ENCODE measurements at places on chromosomes 5 and 9. TPM values are rescaled to one million over a fixed set of nuclear protein-coding genes. Genes with fewer than 3 reads are reported as not detected.

LCN9 gene
- not detected for total RNA-seq

ZNF366 gene
- 1.8 TPM for total RNA-seq

HRCT1 gene
- 3.4 TPM for total RNA-seq

ECSCR gene
- total RNA-seq: 2.6 TPM

DNA sequence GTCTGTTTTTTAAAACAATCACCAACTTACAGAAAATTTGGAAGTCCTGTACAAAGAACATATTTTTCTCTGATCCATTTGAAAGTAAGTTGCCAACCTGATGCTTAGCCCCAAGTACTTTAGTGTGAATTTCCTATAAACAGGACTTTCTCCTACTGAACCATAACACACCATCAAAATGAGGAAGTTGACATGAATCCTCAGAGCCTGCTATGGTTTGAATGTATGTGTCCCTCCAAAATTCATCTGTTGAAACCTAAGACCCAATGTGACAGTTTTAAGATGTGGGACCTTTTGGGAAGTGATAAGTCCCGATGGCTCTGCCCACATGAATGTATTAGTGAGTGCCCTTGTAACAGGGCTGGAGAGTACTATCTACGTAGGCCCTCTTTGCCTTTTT lies 6.4 kb upstream of the ACOT12 start:
- no peak overlapping the region for H3K4me3 ChIP-seq
- no peaks in the 10 kb centered on the region for H3K4me1 ChIP-seq
- no peaks in the 10 kb centered on the region for H3K27me3 ChIP-seq
- no peaks in the 10 kb centered on the region for H3K36me3 ChIP-seq
- DNase-seq: no peak
- no peak overlapping the region for H3K27ac ChIP-seq

DNA sequence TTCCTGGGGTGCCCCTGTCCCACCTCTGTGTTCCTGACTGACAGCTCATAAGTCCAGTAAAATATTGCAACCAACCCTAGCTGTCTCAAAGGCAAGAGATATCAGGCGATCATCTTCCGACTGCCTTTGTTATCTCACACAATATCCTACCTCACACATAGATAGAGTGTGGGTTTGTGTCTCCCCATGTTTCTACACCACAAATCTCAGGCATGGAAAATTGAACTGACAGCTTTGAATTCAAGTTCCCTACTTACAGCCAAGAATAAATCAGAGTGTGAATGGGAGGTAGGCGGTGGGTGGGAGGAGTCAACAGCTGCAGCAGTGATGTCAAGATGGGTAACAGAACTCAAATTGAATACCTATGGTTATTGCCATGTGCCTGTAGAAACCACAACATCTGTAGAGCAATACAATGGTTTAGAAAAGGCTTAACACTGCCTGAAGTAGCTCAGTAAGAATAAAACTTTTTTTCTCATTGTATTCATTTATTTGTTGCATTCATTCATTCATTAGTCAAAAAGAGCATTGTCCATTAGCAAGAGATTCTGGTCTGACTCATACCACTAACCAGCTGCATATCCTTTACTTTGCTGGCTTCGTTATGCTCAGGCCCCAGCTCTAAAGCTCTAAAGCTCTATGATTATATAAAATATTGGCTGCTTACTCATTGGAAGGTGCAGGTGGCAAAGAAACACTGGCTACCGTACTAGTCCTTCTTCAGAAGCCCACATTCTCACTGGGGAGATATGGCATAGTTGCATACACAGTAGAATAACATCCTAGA lies 108.2 kb upstream of the DMAC1 start:
- H3K36me3 ChIP-seq: no peaks in the 10 kb centered on the region
- H3K27ac ChIP-seq: no peak overlapping the region
- no peaks in the 10 kb centered on the region for H3K4me1 ChIP-seq
- no peak for DNase-seq
- no peak overlapping the region for H3K4me3 ChIP-seq

- peak overlapping the region; percentile 12 for H3K4me3 ChIP-seq
- DNase-seq: no peak
- H3K27me3 ChIP-seq: no peaks in the 10 kb centered on the region
- no peaks in the 10 kb centered on the region for H3K36me3 ChIP-seq
- peaks cover 32% of the 10 kb centered on the region for H3K4me1 ChIP-seq
- H3K27ac ChIP-seq: peak overlapping the region; percentile 93
These were observed 737 bp downstream of the NANS start for GRCh38 chr9:98057138-98057799.

GRCh38 chr9:91697201-91697600 lies 252.8 kb downstream of the ROR2 start:
- H3K4me1 ChIP-seq: no peaks in the 10 kb centered on the region
- H3K36me3 ChIP-seq: no peaks in the 10 kb centered on the region
- H3K27me3 ChIP-seq: no peaks in the 10 kb centered on the region
- H3K27ac ChIP-seq: no peak overlapping the region
- DNase-seq: no peak
- no peak overlapping the region for H3K4me3 ChIP-seq

DNA sequence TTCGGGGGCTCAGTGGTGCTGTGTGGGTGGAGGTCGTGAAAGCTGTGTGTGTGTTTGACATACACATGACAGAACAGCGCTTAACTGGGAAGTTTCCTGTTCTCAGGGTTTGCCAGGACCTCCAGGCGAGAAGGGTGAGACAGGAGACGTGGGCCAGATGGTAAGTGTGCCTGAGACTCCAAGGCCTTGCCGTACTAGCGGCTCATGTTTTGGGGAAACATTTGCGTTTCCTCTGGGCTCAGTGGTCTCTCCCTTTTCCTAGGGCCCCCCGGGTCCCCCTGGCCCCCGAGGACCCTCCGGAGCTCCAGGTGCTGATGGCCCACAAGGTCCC lies 68.3 kb upstream of the FCN2 start:
- no peak overlapping the region for H3K4me3 ChIP-seq
- DNase-seq: no peak
- H3K4me1 ChIP-seq: no peaks in the 10 kb centered on the region
- H3K27me3 ChIP-seq: no peaks in the 10 kb centered on the region
- no peak overlapping the region for H3K27ac ChIP-seq

- no peaks in the 10 kb centered on the region for H3K36me3 ChIP-seq
- no peak overlapping the region for H3K4me3 ChIP-seq
- H3K27me3 ChIP-seq: no peaks in the 10 kb centered on the region
- no peak overlapping the region for H3K27ac ChIP-seq
- peak; percentile 25 for DNase-seq
These were observed 36.6 kb upstream of the RAPGEF1 start for GRCh38 chr9:131776473-131776872.

- no peaks in the 10 kb centered on the region for H3K27me3 ChIP-seq
- no peaks in the 10 kb centered on the region for H3K36me3 ChIP-seq
- no peak overlapping the region for H3K27ac ChIP-seq
These were observed 85.9 kb downstream of the RAI14 start for GRCh38 chr5:34742061-34742460.

DNA sequence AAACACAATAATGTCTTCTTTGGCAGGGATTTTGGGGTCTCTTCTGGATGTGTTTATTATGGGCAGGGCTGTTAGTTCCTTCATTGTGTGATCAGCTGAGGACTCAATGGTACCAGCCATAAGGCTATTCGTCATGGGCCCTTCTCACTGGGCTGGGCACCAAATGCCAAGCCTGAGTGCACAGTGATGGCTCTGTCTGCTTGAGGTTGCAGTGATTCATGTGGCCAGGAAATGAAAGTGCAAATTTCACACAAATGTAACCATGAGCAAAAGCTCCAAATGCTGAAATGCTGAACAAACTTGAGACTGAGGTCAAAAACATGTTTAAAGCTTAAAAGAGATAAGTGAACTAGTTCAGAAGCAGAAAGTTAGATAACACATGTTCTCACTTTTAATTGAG lies 191.0 kb downstream of the TARS1 start:
- DNase-seq: no peak
- no peak overlapping the region for H3K4me3 ChIP-seq

GRCh38 chr5:60403343-60404006 lies 296.5 kb downstream of the DEPDC1B start:
- no peak for DNase-seq
- H3K36me3 ChIP-seq: no peaks in the 10 kb centered on the region
- no peaks in the 10 kb centered on the region for H3K4me1 ChIP-seq
- no peaks in the 10 kb centered on the region for H3K27me3 ChIP-seq
- no peak overlapping the region for H3K27ac ChIP-seq
- H3K4me3 ChIP-seq: no peak overlapping the region

GRCh38 chr5:2709976-2710689 lies 41.3 kb downstream of the IRX2 start:
- no peak overlapping the region for H3K4me3 ChIP-seq
- no peaks in the 10 kb centered on the region for H3K4me1 ChIP-seq
- no peak for DNase-seq
- no peaks in the 10 kb centered on the region for H3K36me3 ChIP-seq
- H3K27me3 ChIP-seq: no peaks in the 10 kb centered on the region
- H3K27ac ChIP-seq: no peak overlapping the region

- no peaks in the 10 kb centered on the region for H3K4me1 ChIP-seq
- no peak overlapping the region for H3K27ac ChIP-seq
- no peak overlapping the region for H3K4me3 ChIP-seq
- no peaks in the 10 kb centered on the region for H3K27me3 ChIP-seq
- no peak for DNase-seq
- no peaks in the 10 kb centered on the region for H3K36me3 ChIP-seq
These were observed 93.9 kb upstream of the NEK6 start for GRCh38 chr9:124163760-124164255.

DNA sequence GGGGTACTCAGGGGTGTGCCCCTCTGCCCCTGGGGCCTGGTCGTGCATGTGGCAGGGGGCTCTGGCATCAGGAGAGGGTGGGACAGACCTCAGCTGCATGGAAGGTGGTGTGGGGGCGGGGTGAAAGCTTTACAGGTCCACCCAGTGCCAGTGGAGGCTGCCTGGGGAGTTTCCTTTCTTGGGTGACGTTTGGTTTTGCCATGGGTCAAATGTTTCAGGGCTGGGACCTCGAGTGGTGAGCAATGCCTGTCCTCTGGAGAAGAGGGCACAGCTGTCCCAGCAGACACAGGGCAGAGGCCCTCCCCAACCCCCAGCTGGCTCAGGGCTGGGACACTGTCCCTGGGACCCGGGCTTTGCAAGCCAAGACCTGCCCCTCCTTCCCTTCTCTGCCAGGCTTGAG lies 3.6 kb downstream of the RXRA start:
- peak overlapping the region; percentile 71 for H3K27ac ChIP-seq
- no peaks in the 10 kb centered on the region for H3K27me3 ChIP-seq
- H3K4me1 ChIP-seq: peaks cover 84% of the 10 kb centered on the region
- DNase-seq: no peak
- H3K36me3 ChIP-seq: no peaks in the 10 kb centered on the region
- H3K4me3 ChIP-seq: no peak overlapping the region

DNA sequence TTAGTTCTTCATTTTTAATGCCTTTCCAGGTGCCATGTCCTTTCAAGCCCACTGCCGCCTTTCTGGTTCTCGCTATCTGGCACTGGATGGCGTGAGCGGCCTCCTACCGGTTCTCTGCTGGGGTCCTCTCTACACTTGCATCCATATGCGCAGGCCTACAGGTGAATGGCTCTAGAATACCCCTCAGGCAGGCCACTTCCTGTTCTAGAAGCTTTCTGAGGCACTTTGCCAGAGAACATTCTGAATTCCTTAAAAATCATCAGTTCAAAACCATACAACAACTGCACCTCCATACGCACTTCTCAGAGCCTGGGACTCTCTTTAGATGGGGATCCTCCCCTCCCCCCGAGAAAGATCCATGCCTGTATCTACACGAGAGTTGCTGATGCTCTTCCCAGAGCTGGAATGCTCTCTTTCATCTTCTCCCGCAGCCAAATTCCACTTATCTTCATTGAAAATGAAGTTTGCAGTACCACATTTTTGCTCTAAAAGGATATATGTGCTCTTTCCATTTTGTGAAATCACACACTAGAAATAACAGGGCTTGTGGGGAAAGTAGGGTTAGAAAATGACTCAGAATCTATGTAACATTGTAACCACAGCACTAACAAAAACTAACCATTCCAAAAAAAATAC lies 1.4 kb upstream of the LHFPL2 start:
- H3K27ac ChIP-seq: no peak overlapping the region
- H3K4me1 ChIP-seq: peaks cover 19% of the 10 kb centered on the region
- no peaks in the 10 kb centered on the region for H3K27me3 ChIP-seq

- no peaks in the 10 kb centered on the region for H3K36me3 ChIP-seq
- no peaks in the 10 kb centered on the region for H3K27me3 ChIP-seq
These were observed 53.6 kb upstream of the APC start for GRCh38 chr5:112684121-112684520.

GRCh38 chr5:103446813-103447212 lies 115.8 kb downstream of the NUDT12 start:
- H3K27me3 ChIP-seq: no peaks in the 10 kb centered on the region
- no peaks in the 10 kb centered on the region for H3K4me1 ChIP-seq
- H3K36me3 ChIP-seq: no peaks in the 10 kb centered on the region
- no peak overlapping the region for H3K4me3 ChIP-seq

DNA sequence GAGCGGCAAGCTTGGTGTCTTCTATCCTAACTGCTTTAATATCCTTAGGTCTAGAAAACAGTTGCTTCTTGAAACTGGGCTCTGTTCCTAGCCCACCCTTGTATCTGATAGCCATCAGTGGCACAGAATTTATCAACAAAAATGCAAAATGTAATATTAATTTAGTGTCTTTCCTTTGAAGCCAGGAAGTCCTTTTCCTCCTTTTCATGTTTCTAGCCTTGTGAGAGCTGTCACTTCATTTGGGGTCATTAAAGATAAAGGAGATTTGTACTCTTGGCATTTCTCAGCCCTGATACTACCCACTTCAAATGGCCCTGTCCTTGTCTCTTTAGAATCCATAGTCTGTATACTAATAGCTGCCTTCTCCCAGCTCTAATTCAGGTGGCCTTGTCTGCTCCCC lies 111.0 kb downstream of the GAS1 start:
- no peaks in the 10 kb centered on the region for H3K36me3 ChIP-seq
- no peak for DNase-seq
- H3K4me1 ChIP-seq: no peaks in the 10 kb centered on the region
- no peaks in the 10 kb centered on the region for H3K27me3 ChIP-seq
- H3K27ac ChIP-seq: no peak overlapping the region
- no peak overlapping the region for H3K4me3 ChIP-seq

DNA sequence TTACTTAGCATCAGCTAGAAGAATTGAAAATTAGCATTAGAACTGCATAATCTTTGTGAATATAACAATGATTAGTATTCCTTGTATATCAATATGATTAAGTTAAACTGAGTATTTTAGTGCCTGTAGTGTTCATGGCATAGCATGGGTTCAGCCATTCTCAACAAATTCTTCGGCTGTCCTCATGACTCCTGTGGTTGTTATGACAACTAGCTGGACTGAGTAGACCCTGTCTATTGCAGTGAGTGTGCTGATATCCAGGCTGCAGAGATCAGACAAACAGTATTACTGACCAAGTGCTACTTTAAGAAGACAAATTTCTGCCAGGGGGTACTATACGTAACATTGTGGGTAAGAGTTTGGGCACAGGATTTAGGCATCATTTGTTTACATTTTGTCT lies 125.9 kb downstream of the NUDT12 start:
- H3K4me1 ChIP-seq: peaks cover 6% of the 10 kb centered on the region
- no peak overlapping the region for H3K27ac ChIP-seq
- H3K27me3 ChIP-seq: no peaks in the 10 kb centered on the region
- H3K4me3 ChIP-seq: no peak overlapping the region

All from body of pancreas (tissue), 4 donors.